ENCODE measurements at places on chromosomes 1 and 21.

DNA sequence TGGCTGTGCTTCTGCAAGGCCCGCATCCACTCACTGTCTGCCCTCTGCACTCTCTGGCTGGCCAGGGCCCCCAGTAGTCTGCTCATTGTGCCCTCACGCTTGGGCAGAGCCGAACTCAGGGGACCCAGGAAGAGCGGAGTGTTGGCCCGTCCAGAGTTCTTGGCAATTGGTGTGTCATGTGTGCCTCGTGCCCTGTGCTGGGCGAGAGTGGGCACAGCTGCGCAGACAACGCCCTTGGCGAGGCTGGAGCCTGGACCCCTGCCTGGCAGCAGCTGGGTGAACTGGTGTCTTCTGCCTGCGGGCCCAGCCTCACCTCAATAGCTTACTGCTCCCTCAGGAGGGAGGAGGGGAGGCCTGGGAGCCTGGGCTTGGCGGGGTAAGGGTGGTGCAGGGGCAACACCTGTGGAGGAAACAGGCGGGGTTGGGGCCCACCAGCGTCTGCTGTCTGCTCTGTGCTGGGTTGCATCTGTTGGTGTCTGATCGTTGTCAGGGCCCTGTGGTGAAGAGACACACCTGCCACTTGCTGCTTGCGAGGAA lies 2.1 kb downstream of the GUK1 start:
- DNase-seq = peak; percentile 64

DNA sequence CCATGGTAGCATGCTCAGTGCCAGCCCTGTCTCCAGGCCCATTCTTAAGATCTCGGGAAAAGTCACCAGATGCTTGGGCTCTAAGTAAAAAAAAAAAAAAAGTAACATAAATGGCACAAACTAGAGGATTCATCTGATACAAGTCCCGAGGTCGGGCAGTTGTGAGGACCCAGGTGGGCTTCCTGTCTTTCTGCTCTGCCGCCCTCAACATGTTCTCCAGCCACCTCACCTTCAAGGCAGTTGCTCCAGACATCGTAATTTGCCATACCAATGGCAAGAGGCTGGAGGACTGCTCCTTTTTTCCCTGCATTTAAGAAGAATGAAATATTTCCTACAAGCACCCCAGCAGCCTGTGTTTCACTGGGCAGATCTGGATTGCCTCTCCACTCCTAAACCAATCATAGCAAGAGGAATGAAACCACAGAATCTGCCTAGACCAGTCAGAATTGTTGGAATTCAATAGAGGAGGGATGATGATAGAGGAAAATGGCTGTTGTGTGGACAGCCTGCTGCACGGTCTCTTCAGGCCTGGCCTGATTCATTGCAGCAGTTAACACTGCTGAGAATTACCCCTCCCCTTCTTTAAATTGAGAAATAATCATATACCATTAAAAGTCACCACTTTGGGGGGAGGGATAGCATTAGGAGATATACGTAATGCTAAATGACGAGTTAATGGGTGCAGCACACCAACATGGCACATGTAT lies 5.4 kb downstream of the HMGN2 start:
- no peak for DNase-seq

DNA sequence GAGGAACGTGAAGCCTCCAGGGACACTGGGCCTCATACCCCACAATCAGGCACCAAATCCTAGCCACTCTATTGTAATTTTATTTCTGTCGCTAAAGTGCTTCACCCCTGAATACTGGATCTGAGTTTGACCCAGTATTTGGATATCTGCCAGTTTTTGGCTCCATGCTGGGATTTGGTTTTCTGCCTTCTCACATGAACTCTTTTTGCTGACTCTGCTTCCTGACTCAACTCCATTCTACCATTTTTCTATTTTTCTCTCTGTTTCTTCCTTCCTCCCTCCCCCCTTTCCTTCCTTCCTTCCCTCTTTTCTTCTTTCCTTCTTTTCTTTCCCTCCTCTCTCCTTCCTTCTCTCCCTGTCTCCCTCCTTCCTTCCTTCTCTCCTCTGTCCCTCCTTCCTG lies 151.3 kb upstream of the GJB5 start:
- no peak for DNase-seq

- DNase-seq = peak; percentile 60
These were observed 50.4 kb downstream of the RAP1GAP start for GRCh38 chr1:21618561-21619374.

GRCh38 chr1:187762118-187762517 lies 933.4 kb downstream of the PLA2G4A start:
- no peak for DNase-seq

GRCh38 chr1:113452921-113453770 lies 62.8 kb downstream of the MAGI3 start:
- DNase-seq = no peak

- DNase-seq = no peak
These were observed 6.0 kb upstream of the NEXN start for GRCh38 chr1:77882411-77882810.

GRCh38 chr1:67564193-67564592 lies 120.8 kb upstream of the GADD45A start:
- DNase-seq = no peak

GRCh38 chr1:73874806-73875205 lies 323.2 kb downstream of the LRRIQ3 start:
- DNase-seq = no peak

- DNase-seq = peak; percentile 47
These were observed 9.5 kb downstream of the ATP1B1 start for GRCh38 chr1:169115891-169116585.

DNA sequence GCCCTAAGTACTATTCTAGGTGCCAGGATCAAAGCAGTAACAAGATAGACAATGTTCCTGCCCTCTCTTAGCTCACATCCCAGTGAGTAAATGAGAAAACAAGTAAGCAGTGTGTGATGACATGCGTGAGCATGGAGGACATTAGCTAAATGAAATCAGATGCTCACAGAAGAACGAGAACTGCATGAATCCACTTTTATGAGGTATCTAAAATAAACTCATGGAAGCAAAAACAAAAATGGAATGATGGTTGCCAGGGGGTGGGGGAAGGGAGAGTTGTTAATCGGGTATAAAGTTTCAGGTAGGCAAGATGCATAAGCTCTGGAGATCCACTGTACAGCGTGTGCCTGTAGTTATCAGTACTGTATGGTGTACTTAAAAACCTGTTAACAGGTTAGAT lies 195.1 kb downstream of the HHAT start:
- no peak for DNase-seq

DNA sequence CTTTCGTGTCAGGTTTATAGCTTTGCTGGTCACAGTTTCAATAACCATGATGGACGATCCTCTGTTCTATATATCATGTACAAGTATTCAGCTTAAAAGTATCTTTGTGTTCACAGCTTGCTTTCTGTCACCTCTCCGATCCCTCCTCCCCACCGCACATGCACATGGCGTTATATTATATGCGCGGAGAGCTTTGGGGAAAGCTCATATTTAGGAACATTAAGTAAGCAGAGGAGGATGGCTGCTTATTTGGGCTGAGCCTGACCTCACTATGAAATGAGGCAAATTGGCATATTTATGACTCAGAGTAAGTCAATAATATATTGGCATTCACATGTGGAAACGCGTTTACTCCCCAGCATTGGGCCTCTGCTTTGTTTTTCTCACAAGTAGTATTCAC lies 360.5 kb downstream of the HLX start:
- peak; percentile 59 for DNase-seq

GRCh38 chr1:16318555-16318954 lies 33.7 kb downstream of the FBXO42 start:
- peak; percentile 57 for DNase-seq

GRCh38 chr1:156433602-156434001 lies 64.6 kb downstream of the RHBG start:
- DNase-seq = no peak

DNA sequence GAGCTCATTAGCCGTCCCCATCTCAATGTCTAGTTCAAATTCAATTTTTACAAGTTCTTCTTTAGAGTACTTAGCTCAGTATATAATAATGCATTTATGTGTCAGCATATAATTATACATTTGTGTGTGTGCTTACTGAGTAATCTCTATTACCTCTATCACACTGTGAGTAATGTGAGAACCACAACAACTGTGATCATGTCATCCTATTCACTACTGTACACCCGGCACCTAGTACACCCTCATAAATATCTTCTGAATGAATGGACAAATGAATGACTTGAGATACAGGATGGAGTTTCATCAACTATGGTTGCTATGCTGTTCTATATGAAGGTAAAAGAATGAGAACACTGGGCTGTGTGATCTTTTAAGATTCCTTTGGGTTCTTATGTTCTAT lies 124.0 kb downstream of the GPATCH2 start:
- DNase-seq = no peak

GRCh38 chr21:20639026-20639425 lies 359.2 kb upstream of the NCAM2 start:
- no peak for DNase-seq

Measured in femur (tissue), 1 donor.